ENCODE measurements at places on chromosomes 11 and 22.

- DNase-seq: no peak
Observed at GRCh38 chr11:128524172-128524571, 63.2 kb downstream of the ETS1 start.

GRCh38 chr11:3126901-3127691, 38.0 kb downstream of the OSBPL5 start:
- no peak for DNase-seq

- no peak for DNase-seq
Observed at GRCh38 chr22:45582955-45583320, 80.3 kb downstream of the FBLN1 start.

DNA sequence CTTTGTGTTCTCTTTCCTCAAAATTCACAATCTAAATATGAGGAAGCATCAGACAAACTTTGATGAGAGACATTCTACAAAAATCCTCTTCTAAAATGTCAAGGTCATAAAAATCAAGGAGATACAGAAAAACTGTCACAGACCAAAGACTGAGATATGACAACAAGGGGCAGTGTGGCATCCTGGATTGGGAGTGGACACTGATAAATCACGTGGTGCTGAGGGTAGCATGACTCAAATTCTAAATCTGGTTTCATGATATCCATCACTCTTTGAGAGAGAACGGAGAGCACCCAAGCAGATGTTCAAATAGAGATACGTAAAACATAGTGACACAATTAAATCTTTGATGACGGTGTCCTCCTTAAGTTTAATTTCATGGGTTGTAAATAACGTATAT, 13.0 kb upstream of the CARD18 start:
- no peak for DNase-seq

DNA sequence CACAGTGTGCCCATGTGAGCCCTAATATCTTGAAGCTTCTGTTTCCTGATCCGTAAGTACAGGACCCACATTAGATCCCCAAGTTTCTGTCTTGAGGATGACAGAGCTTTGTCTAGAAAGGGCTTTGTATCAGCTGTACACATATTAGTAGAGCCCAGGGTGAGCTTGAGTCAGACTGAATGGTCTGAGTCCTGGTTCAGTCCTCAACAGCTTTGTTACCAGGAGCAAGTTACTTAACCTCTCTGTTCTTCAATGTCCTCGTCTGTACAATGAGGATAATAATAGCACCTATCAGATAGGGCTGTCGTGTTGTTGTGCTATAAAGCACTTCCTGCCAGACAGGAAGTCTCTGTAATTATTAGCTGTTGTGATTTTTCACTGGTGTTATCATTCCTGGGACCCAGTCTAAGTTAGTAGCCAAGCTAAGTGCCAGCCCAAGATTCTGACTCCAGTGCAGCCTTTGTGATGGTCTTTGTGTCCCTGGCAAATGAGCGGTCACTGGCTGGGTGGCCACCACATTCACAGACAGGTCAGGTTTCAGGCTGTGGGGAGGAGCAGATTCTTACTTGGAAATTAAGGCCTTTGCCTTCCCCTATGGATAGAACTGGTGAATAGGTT, 6.8 kb downstream of the TOM1 start:
- DNase-seq: no peak

GRCh38 chr11:104846216-104846615, 52.0 kb downstream of the CASP12 start:
- DNase-seq: no peak

- no peak for DNase-seq
Observed at GRCh38 chr11:65810046-65810868, 23.4 kb downstream of the OVOL1 start.

DNA sequence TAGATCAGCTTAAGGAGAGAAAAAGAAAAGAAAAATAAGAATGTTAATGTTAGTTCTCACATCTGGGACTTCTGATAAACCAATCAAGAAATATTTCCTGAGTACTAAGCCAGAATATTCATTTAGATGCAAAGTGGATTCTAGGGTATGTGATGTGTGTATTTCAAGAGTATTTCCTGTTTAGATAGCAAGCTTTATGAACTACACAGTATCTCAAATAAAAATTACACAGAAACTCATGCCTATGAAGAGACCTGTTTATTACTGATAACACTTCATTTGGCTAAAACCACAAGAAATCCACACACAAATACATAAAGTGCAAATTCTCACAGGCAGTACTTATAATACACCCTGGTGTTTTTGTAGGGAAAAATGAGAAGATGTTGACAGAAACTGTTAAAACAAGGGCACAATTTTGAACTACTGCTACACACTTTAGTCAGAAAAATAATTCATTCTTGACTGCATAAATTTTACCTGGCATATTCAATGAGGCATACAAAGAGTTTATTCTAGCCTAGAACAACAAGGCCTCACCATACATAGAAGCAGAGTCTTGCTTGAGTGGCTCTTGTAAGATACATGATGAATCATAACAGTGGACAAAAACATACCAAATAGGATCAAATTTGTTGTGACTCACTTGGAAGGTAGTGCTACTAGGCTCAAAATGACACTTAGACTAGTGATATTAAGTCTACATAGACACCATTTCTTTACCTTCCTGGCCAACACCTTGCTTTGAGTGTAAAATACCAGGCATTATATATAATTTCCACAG, 18.8 kb upstream of the P4HA3 start:
- no peak for DNase-seq

DNA sequence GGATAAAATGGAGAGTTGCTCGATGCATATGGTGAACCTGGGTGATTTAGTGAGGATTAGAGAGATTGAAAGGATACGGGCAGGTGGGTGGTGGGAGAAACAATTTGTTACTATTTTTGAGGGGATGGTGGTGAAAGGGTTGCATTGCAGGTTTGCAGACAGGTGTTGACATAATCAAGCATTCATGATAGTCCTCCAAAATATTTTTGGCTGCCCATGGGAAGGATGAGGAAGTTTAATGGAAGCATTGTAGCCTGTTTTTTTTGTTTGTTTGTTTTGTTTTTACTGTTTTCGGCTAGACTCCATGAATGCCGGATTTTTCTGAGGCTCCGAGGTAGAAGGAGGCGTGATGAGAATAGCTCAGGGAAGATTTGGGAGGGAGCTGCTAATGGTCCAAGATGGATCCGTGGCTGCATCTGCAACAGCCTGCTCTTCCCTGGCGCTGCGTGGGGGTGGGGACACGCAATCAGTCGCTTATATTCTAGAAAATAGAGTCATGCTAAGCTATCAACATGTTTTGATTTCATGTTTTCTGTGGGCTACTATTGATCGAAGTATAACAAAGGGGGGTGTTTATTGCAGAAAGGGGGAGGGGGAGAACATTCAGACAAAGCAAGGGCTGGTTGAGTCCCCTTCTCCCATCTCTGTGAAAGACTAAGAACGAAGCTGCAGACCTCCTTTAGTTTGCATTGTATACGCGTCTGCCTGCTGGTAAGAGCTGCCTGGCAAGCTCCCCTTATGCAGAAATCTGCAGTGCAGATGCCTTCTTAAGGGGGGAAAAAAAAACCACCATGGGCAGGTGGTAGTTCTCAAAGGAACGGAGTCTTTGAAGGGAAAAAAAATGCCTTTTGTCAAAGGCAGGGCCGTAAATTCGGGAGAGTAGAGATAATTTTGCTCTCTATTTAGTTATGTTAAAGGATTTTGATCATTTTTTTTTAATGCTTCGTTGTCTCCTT, 1.0 kb downstream of the RTN3 start:
- peak; percentile 11 for DNase-seq

DNA sequence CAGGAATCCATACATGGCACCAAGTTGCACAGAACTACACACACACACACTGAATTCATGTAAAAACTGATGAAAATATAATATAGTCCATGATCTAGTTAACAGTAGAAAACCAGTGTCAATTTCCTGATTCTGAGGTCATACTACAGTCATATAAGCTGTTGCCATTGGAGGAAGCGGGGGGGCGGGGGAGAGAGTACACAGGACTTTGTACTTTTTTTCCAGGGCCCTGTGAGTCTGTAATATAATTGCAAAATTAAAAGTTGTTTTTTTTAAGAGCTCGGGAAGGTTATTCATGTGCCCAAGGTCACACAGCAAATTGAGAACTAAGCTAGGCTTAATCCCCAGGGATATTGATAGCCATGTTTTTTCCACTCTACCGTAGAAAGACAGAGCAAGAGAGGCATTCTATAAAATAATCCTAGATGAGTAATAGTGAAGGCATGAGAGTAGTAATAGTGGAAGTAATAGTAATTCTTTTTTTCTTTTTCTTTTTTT, 312.3 kb downstream of the MN1 start:
- no peak for DNase-seq

- no peak for DNase-seq
Observed at GRCh38 chr22:49702068-49702397, 125.6 kb downstream of the BRD1 start.

DNA sequence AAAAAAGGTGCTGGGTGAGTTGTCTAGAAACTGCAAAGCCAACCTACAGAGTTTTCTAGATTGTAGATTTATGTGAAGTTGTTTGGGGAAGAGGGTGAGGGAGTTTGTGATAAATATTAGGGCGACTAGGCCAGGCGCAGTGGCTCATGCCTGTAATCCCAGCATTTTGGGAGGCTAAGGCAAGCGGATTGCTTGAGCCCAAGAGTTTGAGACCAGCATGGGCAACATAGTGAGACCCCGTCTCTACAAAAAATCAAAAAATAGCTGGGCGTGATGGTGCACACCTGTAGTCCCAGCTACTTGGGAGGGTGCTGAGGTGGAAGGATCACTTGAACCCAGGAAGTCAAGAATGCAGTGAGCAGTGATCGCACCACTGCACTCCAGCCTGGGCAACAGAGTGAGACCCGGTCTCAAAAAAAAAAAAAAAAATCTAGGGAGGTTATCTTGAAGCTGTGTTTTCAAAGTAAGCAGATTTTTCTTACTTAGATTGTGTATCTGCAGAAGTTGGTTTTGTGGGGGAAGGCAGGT, 844 bp downstream of the APOL6 start:
- no peak for DNase-seq

GRCh38 chr11:11027288-11027687, 169.4 kb upstream of the ZBED5 start:
- DNase-seq: no peak

GRCh38 chr11:128052912-128053641, 534.3 kb downstream of the ETS1 start:
- DNase-seq: no peak
